Temporal lobe (tissue), 4 donors: ENCODE measurements at places on chromosomes 11 and 22. TPM values are rescaled to one million over a fixed set of nuclear protein-coding genes. Genes with fewer than 3 reads are reported as not detected.

ELFN2 gene
- total RNA-seq = 21.6 TPM

PATE4 gene
- not detected for total RNA-seq

C11orf21 gene
- 0.25 TPM for total RNA-seq

PHRF1 gene
- total RNA-seq = 20.9 TPM

IFTAP gene
- 36.4 TPM for total RNA-seq

NFAM1 gene
- total RNA-seq = 0.49 TPM

ART1 gene
- total RNA-seq = not detected

BDNF gene
- total RNA-seq = 5.2 TPM

MFRP gene
- not detected for total RNA-seq

SBF1 gene
- total RNA-seq = 73.8 TPM
